ENCODE measurements at places on chromosomes 1 and 21.
A peak's percentile ranks its signal among the peaks of the same experiment; 100 is the strongest.

- peak; percentile 97 for DNase-seq
Observed at GRCh38 chr1:234987415-234988154, 141.1 kb downstream of the TOMM20 start.

- DNase-seq: no peak
Observed at GRCh38 chr1:220533504-220534109, 5.7 kb downstream of the MARK1 start.

GRCh38 chr1:183228347-183229220, 42.5 kb downstream of the LAMC2 start:
- DNase-seq: no peak

DNA sequence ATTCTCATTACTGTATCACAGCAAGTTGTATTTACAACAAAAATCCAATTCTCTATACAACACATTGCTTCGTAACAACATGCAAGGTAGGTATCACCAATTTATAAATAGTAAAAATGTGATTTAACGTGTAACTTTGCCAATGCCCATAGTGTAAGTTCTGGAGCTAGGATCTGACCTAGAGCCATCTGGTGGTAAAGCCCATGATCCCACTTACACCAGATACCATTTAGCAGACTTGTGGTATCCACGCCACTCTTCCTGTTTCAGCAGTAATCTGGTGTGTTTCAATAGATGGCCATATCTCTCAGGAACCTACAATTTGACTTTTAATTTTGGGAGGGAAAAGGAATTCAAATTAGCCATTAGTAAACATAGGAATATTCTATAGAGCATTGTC, 10.2 kb downstream of the SETSIP start:
- DNase-seq: no peak

- DNase-seq: no peak
Observed at GRCh38 chr1:215344539-215344938, 222.6 kb upstream of the KCTD3 start.

- DNase-seq: no peak
Observed at GRCh38 chr1:216822480-216822879, 99.3 kb upstream of the ESRRG start.

DNA sequence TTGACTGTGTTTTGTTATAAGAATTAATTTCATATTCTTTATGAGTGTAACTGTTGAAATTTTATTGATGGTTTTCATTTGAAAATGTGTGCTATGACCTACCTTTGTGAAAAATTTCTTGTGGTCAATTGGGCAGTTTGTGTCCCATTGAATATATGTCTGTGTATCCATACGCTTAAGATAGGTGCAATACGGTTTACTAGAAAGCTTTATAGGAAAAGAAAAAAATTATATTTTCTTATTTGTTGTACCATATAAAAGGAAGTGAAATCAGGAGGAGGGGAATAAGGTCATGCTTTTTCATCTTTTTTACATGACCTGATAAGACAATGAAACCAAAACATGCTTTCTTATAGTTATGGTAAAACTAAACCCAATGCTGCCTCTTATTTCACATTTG, 807.7 kb downstream of the USP25 start:
- DNase-seq: no peak

DNA sequence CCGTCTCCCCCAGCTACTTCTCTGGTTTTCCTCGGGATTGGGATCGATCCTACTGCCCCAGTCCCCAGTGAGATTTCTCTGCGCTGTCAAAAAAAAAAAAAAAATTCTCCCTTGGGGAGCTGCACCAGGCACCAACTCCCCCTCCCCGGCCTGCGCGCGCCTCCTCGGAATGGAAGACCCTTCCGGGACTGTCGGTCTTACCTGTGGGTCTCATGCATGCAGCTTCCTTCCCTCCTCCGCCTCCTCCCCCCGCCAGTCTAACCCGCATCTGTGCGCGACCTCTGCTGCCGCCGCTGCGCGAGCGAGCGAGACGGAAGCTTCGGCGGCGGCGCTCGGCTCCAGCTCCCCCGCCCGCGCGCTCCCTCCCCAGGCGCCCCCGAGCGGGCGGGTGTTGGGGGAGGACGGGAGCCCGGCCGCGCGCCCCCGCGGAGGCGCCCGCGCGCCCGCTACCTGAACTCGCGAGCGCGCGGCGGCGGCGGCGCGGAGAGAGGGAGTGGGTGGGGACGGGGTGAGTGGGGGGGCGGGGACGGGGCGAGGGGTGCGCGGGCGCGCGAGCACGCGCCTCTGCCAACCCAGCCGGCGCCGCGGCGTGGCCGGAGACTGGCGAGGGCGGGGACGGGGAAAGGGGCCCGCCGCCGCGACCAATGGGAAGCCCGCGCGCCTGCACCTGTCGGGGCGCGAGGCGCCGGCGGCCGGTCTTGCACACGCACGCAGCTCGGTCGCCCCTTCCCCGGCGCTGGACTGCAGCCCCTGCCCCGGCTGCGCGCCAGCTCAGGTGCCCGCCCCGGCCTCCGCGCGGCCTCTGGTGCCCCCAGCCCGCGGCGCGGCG, at the start of gene SUSD4:
Gene SUSD4 (minus strand): TSS at position 321 of the 829 bp plus-strand sequence. CDS start 751 bp downstream, outside the sequence.
- peak; percentile 3 for DNase-seq

GRCh38 chr1:153308540-153308939, 4.2 kb downstream of the PGLYRP3 start:
- DNase-seq: no peak

GRCh38 chr1:114384922-114385321, 126.1 kb downstream of the TRIM33 start:
- DNase-seq: no peak

DNA sequence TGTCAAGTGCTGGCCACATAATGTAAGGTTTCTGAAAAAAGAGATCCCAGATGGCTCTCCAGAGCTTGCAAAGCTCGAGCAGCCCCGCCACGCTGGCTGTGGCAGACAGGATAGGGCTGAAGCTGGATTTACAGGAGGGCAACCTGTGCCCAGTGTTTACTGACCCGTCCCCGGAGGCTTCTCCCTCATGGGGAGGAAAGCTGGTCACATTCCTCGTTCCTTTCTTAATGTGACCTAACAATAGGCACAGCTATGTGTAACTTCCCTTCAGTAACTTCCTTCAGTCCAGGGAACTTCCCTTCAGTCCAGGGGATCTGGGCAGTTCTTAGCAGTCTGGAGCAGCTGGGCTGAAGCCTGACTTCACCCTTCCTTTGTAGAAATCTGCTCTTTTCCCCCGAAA, 7.7 kb downstream of the SLFNL1 start:
- no peak for DNase-seq

DNA sequence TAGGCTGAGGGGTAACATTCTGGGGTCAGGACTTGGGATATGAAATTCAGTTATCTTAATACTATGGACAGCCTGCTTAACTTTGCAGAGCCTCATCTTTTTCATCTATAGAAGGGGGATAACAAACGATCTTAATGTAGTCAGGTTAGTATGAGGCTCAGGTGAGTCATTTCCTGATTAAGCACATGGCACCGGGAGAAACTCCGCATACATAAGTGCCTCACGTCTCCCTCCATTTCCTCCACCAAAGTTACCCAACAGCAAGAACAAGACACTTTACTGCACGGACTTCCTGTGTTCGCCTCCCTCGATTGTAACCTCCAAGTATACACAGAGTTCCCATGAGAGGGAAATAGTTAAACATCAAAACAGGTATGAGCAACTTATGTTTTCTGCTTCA, 112.7 kb upstream of the COA6 start:
- DNase-seq: no peak

- DNase-seq: no peak
Observed at GRCh38 chr1:45668526-45668925, 17.8 kb downstream of the GPBP1L1 start.

- no peak for DNase-seq
Observed at GRCh38 chr1:193525411-193525810, 339.0 kb upstream of the B3GALT2 start.

- DNase-seq: no peak
Observed at GRCh38 chr1:220032911-220033310, 13.4 kb downstream of the EPRS1 start.

- DNase-seq: peak; percentile 61
Observed at GRCh38 chr1:221230605-221231004, 351.4 kb downstream of the HLX start.

GRCh38 chr1:243260221-243260880, 4.5 kb downstream of the SDCCAG8 start:
- no peak for DNase-seq

DNA sequence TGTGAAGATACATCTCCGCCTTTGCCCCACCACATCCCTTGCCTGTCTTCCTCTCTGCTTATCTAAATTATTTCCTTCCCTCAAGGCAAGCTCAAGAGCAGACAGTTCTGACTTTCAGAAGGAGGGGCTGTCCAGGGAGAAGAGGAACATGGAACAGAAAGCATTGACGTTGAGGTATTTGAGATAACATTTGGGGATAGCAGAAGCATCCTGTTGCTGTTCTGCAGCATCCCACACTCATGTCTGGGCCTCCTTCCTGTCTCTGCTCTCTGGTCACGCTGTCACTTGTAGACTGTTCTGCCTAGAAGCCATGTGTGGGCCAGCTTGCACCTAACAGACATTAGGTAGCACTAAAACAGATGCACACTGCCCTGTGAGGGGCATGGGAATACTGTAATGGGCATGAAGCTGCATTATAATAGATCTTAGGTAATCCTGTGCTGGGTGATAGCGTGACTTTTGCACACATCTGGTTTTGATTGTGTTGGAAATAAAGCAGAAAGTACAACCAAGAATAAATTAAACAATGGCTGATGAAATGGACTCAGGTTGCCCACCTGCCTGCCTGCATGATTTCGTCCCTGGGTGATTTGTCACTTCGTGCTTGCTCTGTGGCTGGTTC, 660 bp upstream of the RD3 start:
- DNase-seq: no peak

DNA sequence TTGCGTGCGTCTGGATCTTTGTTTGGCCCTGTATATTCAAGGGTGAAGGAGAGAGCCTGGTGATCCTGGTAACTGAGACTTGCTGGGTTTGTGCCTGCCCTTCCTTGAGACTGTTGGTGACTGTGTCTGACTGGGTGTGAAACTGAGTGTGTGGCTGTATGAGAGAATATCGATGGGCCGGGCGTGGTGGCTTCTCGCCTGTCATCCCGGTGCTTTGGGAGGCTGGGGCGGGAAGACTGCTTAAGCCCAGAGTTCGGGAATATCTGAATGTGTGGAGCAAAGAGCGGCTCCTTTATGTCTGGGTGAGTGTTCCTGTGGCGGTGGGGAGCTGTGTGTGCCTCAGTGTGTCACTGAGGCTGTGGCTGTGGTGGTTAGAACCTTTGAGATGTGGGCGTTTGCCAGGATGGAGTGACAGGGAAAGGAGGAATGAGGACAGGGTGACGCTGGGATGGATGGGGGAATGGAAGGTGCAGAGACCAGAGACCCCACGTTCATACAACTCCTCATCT, 2.7 kb upstream of the MARCKSL1 start:
- DNase-seq: no peak

DNA sequence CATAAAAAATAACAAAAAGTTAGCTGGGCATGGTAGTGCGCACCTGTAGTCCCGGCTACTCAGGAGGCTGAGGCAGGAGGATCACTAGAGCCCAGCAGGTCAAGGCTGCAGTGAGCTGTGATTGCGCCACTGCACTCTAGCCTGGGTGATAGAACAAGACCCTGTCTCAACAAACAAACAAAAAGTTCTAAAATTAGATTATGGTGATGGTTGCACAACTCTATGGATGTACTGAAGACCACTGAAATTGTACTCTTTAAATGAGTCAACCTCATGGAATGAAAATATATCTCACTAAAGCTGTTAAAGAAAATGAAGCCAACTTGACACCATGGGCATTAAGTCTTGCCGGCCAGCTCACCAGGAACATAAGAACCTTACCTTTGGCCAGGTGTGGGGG, 9.1 kb downstream of the MRAP start:
- DNase-seq: peak; percentile 50

GRCh38 chr1:47593013-47593568, 155.2 kb downstream of the FOXD2 start:
- no peak for DNase-seq

DNA sequence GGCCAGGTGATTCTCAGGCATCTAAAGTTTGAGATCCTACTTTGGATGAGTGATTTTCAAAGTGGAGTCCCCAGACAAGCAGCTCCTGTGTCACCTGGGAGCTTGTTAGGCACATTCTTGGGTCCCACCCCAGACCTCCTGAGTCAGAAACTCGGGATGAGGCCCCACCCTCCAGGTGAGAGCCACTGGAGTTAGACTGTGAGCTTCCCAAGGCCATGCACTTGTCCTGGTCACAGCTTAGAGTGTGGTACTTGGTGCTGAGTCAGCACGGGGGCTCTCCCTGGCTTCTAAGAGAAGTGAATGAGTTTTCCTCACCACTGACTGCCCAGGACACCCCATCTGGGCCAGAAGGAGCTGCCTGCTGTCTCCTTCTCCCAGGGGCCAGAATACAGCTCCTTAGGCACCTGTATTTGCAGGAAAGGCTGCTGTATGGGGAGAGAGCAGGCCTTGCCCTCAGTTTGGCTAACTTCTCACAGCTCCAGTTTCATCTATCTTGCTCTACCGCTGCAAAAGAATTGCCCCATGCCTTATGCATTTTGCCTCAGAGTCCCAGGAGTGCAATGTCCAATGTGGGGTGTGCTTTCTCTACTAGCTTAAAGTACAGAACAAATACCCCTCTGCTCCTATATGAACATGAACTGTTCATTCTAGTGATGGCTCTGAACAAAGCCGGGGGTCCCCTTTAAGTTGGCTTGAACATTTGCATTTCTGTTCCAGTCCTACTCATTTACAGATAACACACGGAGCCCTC, 98.1 kb downstream of the PSMG1 start:
- DNase-seq: no peak

DNA sequence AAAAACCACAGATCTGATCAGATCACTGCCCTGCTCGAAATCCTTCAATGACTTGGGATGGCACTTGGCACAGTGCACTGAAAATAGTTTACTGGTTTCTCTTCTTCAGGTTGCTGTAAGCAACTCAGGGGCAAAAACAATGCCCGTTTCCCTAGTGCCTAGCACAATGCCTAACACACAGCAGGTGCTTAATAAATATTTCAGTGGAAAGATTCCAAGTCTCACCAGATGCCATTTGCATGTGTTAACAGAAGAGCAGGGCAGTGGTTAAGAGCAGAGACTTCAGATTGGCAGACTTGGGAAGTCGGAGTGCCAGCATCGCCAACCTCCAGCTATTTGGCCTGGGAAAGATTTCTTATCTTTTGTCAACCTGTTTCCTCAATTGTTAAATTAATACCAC, 10.9 kb upstream of the METTL25B start:
- no peak for DNase-seq

DNA sequence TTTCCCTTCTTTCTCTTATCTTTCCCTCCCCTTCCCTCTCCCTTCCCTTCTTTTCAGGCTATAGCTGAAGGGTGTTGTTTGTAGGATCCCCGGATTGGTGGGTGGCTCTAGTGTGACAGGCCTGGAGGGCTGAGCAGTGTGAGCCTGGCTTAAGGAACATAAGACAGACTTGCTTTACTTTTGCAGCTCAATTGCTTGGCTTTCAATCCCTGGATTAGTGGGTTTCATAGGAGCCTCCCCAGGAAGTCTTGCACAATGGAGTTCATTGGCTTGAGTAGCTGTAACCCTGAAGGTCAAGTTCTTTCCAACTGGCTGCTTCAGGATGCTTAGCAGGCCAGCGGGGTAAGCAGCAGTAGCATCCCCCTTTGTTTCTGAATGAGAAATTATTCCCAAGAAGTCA, 126.7 kb downstream of the CAMTA1 start:
- no peak for DNase-seq
